ENCODE measurements at places on chromosomes 5 and 9.

GRCh38 chr9:138076650-138077009 is 199.0 kb downstream of the CACNA1B start:
- no peak for DNase-seq

DNA sequence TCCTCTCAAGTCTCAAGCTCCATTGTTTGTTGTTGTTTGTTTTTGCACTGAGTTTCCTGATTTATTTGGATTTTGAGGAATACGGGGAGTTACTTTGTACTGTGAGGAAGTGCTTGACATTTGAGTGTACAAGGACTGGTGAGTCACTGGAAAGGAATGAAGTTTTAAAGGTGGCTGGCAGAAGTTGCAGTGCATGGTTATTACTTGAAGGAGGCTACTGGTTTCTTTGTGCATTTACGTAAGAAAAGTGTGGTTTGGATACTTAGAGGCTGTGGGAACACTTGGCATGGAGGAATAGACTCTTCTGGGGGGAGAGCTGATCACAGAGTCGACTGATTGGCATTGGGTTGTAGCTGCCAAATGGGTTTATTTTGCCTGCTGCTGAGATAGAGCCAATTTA is 919.0 kb downstream of the TAF11L14 start:
- DNase-seq: no peak

GRCh38 chr9:15468145-15468544 is 42.6 kb downstream of the PSIP1 start:
- DNase-seq: no peak

DNA sequence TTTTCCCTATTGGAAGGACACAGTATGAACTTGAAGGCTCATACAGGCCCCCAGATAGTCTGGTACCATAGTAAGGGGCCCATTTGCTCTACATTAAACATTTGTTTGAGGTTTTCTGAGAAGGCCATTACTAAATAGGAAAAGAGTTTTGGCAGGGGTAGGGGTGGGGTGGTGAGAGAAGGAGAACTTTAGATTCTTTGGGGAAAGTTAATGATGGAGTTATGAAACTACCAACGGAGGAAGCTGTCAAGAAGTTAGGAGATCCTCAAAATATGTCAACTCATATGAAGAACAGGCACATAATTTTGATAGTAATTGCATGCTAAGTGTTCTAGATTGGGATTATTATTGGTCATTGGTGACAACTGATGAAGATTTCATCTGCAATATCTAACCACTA is 114.7 kb downstream of the TAF11L14 start:
- DNase-seq: no peak

GRCh38 chr5:116795189-116795588 is 220.6 kb upstream of the SEMA6A start:
- DNase-seq: no peak

DNA sequence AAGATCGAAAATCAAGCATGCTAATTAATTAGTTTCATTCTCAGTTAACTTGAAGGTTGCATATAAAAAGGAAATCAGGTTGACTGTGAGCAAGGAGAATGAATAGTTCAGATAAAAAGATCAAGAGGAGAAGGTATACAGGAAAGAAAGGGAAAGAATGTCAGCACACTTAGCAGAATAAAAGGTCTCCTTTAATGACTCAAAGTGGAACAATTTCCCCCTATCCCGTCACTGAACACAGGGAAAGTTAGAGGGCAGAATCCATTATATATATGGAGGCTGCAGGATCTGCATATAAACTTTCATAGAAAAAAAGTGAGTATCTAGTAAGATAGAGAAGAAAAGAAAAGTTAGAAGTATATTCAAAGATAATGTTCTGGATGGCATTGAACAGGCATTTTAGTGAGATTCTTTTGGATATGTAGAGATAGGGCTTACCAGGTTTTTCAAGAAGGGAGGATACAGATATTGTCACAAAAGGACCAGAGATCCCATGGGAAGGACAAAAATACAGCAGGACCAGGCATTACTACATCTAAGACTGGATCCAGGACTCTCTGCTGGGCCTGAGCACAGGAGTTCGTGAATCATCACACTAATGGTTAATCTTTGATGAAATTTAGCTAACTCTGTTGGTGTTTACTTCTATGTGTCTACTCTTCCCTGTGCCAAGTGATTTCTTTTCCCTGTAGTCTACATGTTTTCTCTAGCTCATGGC is 988.2 kb upstream of the ARRDC3 start:
- DNase-seq: no peak

DNA sequence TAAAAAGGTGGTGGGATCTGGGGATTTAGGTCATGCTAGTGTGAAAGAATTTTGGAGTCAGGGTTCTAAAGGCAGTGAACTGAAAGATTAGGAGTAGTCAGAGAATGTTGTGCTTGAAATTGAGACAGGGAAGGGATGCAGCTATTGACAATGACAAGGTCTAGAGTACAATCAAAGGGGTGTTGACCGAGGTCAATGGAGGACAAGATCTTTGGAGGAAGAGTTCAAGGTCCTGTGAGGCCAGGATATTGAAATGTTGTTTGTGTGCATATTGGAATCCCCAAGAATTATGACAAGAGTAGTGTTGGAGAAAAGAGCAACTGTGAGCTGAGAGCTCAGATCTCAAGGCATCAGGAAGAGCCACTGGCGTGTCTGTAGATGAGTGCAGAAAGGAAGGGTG is 116.9 kb downstream of the RASGRF2 start:
- no peak for DNase-seq

GRCh38 chr5:125412561-125413495 is 666.4 kb upstream of the ZNF608 start:
- DNase-seq: peak; percentile 53

- no peak for DNase-seq
Observed at GRCh38 chr9:70402213-70402612, 12.2 kb downstream of the KLF9 start.

- no peak for DNase-seq
Observed at GRCh38 chr9:31071606-31072286, 1312.7 kb upstream of the ACO1 start.

GRCh38 chr5:59319250-59319649 is 574.3 kb downstream of the PDE4D start:
- no peak for DNase-seq

DNA sequence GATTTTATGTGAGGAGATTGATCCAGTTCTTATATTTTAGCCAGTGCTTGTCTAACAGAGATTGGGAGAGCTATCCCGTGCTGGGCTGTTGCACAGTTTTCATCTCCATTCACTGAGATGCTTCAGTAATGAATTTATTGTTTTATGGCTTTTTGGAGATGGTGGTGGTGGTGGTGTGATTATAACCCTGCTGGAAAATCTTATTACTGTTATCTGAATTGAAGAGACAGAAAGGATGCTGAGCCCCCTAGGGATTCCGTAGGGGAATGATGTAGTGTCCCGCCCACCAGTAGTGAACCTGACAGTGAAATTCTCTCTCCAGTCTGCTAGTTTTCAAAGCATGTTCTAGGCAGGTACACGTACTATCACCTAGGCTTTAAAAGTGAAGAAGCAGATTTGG is 1.9 kb downstream of the RAI14 start:
- no peak for DNase-seq

- DNase-seq: no peak
Observed at GRCh38 chr9:115098226-115098965, 19.6 kb downstream of the TNC start.

All from heart right ventricle (tissue), 16 donors.